CD8-positive, alpha-beta memory T cell (primary cell): ENCODE measurements at places on chromosomes 13 and 19.

DNA sequence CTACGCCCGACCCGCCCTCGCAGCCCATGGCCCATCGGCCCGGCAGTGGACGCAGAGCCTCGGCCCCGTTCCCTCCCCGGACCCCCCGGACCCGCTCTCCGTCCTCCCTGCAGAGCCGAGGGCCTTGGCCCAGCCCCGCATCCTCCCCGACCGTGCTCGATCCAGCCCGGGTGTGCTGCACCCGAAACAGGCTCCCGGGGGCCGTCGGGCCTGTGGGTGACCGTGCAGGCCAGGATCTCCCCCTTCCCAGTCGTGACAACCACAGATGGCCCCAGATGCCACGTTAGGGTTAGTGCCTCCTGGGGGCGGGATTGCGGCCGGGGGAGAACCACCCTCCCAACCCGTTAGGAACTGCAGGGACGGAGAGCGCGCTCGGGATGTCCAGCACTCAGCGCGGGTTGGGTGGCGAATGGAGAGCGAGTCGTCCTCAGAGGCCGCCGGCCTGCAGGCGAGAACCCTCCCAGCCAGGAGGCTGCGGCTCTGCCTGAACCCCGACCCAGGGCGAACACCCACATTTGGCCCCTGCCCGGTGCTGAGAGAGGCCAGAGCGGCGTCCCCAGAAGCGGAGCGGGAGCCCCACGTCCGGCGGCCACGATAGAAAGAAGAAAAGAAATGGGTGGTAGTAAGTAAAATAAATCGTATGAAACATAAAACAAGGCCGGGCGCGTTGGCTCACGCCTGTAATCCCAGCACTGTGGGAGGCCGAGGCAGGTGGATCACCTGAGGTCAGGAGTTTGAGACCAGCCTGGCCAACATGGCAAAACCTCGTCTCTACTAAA lies 6.7 kb upstream of the MADCAM1 start:
- H3K36me3 ChIP-seq, result no peaks in the 10 kb centered on the region
- H3K27ac ChIP-seq, result peak overlapping the region; percentile 16
- H3K27me3 ChIP-seq, result no peaks in the 10 kb centered on the region
- no peak for DNase-seq

GRCh38 chr13:25186187-25186586 lies 14.1 kb upstream of the AMER2 start:
- H3K4me1 ChIP-seq, result no peaks in the 10 kb centered on the region
- DNase-seq, result no peak
- H3K27ac ChIP-seq, result no peak overlapping the region
- H3K36me3 ChIP-seq, result no peaks in the 10 kb centered on the region
- H3K4me3 ChIP-seq, result no peak overlapping the region
- peaks cover 4% of the 10 kb centered on the region for H3K27me3 ChIP-seq

- no peaks in the 10 kb centered on the region for H3K27me3 ChIP-seq
- no peak overlapping the region for H3K27ac ChIP-seq
- H3K36me3 ChIP-seq, result no peaks in the 10 kb centered on the region
- no peak overlapping the region for H3K4me3 ChIP-seq
Measured at GRCh38 chr19:22545751-22546150, 88.4 kb upstream of the ZNF492 start.

- no peaks in the 10 kb centered on the region for H3K36me3 ChIP-seq
- H3K27me3 ChIP-seq, result no peaks in the 10 kb centered on the region
- H3K4me3 ChIP-seq, result no peak overlapping the region
- H3K27ac ChIP-seq, result no peak overlapping the region
Measured at GRCh38 chr13:109361562-109362289, 424.7 kb downstream of the IRS2 start.

DNA sequence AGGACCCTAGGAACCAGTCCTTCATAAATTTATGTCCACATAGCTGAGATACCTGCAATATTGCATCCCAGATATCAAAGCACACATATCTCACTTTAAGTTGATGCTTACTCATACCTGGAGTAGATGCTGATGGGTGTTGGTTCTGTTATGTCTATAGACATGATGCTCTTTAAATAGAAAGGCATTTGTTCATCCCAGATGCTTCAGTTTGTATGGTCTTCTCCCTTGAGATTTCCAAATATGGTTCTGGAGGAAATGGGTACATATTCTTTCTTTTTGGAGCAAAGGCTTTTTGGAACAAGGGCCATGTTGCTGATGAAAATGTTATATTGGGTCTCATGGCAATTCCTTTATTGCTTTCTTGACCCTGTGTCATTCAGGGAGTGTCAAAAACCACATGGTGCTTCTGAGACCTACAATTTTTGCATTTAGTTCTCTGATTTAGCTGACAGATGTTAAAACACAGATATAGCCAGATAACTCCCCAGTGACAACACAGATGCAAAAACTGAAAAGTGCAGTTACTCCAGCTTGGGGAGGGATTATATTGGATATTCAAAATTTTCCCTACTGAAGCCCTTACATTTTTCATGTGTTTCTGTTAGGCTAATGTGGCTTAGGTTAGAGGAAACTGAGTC lies 211.4 kb downstream of the KCNRG start:
- no peak overlapping the region for H3K4me3 ChIP-seq
- H3K27ac ChIP-seq, result no peak overlapping the region
- peaks cover 11% of the 10 kb centered on the region for H3K4me1 ChIP-seq
- DNase-seq, result no peak

DNA sequence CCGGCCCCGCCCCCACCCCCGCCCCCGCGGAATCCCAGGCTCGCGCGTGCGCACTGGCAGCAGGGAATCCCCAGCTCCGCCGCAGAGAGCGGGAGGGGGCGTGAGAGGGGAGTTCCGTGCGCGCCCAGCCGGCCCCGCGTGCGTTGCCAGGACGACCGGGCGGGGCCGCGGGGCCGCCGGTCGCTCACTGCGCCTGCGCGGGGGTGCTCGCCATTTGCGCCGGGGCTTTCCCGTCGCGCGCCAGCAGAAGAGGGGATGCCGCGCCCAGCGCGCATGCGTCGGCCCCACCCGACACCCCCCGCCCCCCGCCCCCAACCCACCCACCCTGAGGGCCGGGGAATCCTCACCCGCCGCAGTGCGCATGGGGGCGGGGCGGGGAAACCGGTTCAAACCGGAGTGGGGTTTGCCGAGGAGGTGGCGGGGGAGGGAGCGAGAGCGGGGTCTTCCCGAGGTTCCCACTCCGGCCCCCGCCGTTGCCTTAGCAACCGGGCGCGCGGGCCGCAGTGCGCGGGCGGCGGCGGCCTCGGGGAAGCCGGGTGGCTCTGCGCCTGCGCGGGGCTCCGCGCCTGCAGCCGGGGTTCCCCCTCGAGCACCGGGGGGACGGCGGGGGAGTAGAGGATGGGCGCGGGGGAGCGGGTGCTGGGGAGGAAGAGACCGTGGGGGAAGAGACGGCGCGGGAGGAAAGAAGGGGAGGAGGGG lies 15.1 kb downstream of the CCDC124 start:
- no peaks in the 10 kb centered on the region for H3K36me3 ChIP-seq
- peaks cover 50% of the 10 kb centered on the region for H3K4me1 ChIP-seq
- H3K4me3 ChIP-seq, result no peak overlapping the region
